ENCODE measurements at places on chromosomes 13 and 19.

DNA sequence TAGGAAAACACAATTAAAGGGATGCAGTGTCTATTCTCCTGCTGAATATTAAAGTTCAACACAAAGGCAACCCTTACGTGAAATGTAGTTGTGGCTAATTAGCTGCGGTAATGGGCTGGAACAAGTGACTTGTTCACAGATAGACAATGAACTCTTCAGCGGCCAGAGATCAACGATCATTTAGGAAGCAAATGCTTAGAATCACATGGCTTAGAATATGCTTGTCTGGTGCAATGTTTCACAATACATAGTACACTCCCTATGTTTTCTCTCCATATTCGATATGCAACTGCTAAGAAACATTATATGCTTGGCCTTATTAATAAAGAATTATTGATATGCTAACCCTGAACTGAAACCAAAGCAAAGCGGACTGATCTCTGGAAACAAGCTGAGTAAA, 25.7 kb upstream of the MTUS2 start:
- DNase-seq, result no peak

GRCh38 chr19:48445256-48445605, 552 bp upstream of the GRWD1 start:
- DNase-seq, result peak; percentile 51

DNA sequence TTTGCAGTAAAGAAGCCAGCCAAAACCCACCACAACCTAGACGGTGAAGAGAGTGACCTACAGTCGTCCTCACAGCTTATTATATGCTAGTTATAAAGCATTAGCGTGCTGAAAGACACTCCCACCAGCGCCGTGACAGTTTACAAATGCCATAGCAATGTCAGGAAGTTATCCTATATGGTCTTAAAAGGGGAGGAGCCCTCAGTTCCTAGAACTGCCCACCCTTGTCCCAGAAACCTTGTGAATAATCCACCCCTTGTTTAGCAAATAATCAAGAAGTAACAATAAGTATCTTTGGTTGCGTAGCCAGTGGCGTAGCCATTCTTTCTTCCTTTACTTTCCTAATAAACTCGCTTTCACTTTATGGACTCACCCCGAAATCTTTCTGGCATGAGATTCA, 227.9 kb upstream of the ARGLU1 start:
- DNase-seq, result peak; percentile 2

DNA sequence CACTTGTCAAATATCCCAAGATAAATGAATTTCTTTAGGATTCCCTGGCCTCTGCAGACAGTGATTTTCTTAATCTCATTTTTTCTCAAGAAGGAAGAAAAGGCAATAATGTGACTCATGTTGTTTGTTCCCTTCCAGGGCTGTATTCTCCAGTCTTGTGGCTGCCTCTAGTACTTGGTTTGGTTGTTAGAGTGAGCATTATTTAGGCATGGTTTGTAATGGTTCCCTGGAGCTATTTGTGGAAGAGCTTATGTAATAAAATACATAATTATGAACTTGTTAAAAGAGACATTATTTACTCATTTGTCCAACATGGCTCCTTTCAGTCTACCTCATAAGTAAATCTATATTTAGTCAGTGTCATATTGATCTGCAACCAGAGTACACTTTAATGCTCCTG, 270.4 kb downstream of the DCT start:
- DNase-seq, result no peak

DNA sequence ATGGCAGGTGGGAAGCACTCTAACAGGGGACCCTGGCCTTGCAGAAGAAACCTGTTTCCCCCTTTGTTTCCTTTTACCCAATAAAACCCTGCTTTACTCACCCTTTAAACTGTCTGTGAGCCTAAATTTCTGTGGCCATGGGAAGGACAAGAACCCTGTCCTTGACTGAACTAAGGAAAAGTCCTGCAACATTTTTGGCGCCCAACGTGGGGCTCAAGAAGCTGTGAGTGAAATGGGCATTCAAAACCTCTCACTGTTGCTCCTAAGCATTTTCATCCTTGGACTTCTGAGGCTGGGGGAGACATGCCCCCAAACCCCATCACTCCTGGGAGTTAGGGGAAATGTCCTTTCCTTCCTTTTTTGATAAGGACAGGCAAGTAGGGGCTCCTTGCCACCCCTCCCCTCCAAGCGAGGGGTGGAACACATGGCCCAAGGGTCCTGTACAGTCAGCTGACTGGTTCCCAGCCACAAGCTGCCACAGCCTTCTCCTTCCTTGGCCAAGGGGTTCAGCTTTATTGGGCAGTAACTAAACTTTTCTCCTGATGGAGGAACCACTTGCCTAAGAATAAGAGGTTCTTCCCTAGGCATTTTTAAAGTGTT, 381.6 kb downstream of the KLF5 start:
- no peak for DNase-seq

DNA sequence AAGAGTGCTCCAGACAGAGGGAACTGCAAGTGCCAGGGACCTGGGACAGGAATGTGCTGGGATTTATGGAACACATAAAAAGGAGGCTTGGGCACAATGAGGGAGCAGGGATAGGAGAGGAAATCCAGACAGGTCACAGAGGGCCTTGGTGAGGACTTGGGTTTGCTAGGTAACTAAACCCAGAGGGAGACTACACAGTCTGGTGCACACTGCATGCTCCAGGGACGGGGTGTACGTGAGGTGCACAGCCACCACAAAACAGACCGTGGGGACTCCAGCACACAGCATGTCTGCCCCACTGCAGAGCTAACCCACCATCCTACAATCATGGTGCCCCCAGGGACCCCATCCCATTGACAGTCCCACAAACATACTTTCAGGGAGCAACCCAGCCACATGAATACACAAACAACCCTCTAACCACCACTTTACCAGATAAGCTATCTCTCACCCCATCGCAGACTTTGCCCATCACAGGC, 5.5 kb upstream of the ZFP36 start:
- DNase-seq, result no peak

DNA sequence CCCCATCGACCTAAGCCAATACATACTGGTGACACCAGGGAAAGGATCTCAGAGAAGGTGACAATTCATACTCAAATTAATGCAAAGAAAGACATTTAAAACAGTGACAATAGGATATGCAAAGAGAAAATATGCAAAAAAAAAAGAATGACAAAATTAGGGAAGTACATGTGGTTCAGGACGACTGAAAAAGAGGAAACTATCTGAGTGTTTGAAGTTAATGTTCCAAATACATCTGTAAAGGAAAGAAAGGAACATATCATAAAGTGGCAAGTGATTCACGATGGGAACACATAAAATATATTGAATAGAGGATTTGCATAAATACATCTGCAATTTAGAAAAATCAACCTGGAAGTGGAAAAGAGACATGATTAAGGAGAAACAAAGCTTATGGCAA, 441.4 kb downstream of the SLITRK5 start:
- DNase-seq, result no peak

DNA sequence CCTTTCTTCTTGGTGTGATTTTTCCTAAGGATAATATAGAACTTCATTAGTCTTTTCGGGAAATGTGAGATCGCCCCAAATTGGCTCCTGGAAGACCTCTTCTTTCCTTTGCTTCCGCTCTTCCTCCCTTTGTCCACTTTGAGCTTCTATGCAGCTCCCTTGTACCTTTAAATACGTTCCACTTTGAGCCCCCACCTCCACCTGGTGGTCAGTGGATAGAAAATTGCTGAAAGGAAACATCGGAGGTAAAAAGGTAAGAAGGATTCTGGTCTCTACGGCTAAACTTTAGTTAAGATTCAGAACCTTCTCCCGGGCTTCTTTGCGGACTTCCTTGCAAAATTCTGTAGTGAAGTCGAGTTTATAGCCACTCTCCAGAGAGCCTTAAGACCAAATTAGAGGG, 55.0 kb upstream of the TM9SF2 start:
- no peak for DNase-seq

DNA sequence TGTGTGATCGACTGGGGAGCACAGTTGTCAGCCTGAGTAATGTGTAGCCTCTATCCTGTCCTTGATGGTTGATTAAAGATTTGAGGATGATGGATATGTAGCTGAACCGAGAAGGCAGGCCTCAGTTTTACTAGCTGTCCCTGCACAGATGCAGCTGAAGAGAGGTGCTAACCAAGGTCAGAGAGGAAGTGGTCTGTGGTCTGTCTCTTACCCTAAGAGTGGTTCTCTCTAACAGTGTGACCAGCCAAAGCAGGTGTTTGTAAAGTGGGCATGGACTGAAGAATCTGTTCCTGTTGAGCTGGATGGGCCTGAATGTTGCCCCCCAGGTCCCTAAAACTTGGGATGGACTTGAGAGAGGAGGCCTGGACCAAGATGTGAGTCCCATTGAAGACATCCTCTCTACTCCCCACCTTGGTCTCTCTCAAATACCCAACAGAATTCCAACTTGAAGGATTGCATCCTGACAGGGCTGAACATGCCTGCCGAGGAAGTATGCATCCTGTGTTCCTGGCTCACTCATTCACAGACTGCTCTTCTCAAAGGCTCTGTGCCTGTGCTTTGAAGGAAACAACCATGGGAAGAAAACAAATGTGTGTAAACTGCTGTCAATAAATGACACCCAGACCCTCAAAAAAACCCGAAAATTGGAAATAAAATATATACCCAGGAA, 223.8 kb downstream of the MAB21L1 start:
- DNase-seq, result no peak

GRCh38 chr19:40607311-40608239, 6.4 kb downstream of the LTBP4 start:
- no peak for DNase-seq

GRCh38 chr19:41808663-41809566, 12.5 kb downstream of the CEACAM3 start:
- DNase-seq, result peak; percentile 63

GRCh38 chr13:64928696-64929499, 2301.2 kb downstream of the PCDH9 start:
- DNase-seq, result no peak

DNA sequence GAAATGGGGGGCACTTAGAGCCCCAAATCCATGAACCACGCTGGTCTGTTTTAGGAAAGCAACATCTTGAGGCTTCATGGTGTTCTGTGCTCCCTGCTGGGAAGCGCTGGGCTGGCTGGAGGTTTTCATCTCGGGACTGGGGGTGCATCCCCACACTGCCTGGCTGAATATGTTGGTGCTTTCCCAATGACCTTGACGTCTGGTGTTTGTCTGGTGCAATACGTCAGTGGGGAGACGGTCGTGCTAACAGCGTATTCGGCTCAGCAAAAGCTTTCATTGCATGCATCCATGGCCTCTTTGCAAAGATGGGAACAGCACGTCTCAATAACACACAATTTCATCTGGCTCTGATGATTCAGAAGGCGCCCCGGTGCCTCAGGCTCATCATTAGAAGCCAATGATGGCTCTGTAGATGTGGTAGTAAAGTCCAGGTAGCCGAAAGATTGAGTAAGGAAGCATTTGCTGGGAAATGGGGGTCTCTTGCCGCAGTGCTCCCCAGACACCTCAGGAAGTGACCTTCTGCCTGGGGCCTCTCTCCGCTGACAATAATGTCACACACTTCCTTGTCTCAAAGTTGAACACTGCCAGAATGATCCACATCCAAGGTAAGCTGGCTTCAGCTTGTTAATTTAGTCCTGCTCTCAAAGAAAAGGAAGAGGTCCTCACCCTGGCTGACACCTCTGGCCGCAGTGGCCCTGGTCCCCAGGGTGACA, 97.7 kb downstream of the ING1 start:
- DNase-seq, result no peak

DNA sequence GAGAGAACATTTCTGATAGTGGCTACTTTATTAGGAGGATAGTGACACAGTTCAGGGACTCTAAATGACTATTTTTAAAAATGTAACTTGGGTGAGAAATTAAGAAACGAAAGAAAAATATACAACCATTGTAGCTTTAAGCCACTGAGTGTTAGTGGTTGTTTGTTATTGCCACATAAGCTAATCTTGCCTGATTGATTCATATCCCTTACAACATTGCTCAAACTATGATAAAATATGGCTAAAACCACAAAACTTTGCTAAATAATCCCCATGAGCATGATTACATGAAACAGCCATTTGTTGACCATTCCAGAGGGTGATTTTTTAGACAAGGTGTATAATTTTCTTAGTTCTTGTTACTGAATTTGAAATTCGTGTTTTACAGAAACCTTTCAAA, 343.4 kb downstream of the SLITRK5 start:
- peak; percentile 8 for DNase-seq

DNA sequence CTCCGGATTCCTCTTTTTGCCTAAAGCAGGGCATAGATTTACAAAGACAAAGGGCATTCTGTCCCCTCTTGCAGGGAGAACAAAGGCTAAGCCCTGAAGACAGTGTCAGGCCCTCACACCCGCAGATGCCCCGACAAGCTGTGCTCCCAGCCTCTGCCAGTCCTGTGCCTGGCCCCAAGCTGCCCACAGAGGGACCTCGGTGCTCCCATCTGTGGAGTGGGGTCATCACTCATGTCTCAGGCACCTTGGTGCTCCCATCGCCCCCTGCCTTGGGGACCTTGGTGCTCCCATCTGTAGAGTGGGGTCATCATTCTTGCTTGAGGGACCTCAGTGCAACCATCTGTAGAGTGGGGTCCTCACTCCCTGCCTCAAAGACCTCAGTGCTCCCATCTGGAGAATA, 24.3 kb downstream of the C13orf46 start:
- no peak for DNase-seq

GRCh38 chr19:1355568-1356507, 27.9 kb upstream of the NDUFS7 start:
- DNase-seq, result no peak

GRCh38 chr13:99661791-99662190, 160.5 kb downstream of the TM9SF2 start:
- no peak for DNase-seq

DNA sequence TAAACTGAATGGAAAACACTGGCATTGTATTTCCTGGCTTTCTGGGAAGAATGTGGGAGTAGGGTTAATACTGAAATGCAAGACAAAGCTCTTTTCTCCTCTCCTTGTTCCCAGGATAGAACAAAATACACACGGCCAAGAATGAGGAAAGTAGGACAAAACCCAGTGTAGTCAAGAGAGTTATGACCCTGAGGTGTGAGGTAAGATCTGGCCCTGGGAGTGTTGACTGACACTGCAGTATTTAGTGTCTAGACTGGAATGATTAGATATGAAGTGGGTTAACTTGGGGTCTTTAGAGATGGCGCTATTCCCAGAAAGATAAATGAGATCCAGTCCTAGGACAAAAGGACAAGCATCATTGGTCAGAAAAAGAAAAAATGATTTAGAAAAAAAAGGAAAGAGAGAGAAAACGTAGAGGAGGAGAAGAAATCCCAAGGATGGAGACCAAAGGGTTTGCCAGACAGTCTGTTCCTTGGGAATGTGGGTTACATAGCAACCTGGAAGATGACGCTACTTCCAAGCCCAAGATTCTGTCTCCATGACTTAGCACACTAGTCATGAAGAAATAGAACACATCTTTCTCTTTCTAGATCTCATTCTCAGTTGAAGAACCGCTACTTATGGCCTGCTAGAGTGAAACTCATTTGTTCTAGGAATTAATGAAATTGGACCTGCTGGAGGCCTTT, 543.6 kb upstream of the GPC6 start:
- DNase-seq, result no peak

Data from inflammatory macrophage treated with lipopolysaccharide for 1 hour (primary cell).